Kidney glomerular epithelial cell (primary cell): ENCODE measurements at places on chromosomes 5 and 9.

- DNase-seq: no peak
Observed at GRCh38 chr5:147756566-147756965, 26.0 kb downstream of the JAKMIP2 start.

DNA sequence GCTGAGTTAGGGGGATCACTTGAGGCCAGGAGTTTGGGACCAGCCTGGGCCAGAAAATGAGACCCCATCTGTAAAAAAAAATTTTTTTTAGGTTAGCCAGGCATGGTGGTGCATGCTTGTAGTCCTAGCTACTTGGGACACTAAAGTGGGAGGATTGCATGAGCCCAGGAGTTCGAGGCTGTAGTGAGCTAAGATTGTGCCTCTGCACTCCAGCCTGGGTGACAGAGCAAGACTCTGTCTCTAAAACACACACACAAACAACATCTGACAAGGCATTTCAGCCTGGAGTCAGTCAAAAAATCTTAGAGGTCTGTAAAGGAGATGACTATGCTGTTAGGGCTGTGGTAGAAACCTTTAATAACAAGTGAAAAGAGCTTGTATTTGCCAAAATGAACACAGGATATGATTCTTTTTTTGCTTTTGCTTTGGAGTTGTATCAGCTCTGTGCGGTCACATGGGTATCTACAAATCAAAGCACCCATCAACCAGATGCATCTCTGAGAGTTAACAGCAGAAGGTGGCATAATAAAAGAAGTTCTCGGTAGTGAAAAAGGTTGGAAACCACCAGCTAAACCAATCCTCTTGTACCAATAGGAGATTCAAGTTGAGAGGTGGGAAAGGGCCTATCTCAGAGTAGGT, 3.6 kb upstream of the PSMD5 start:
- DNase-seq: no peak

DNA sequence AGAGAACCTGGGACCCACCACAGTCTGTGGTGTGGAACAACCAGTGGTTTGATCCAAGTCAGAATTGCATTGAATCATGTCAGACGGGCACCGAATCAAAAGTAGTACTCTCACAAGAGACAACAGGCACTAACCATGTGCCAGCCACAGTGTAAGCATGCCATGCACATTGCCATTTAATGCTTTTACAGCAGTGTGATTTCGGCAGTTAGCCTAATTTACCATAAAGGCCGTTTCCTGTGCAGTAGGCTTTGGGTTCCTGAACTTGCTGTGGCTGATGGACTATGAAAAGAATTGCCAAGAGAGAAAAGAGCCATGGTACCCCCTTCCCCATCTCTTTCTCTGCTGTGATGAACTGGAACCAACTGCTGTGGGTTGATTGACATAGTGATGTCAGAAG, 540.6 kb downstream of the EBF1 start:
- DNase-seq: no peak

DNA sequence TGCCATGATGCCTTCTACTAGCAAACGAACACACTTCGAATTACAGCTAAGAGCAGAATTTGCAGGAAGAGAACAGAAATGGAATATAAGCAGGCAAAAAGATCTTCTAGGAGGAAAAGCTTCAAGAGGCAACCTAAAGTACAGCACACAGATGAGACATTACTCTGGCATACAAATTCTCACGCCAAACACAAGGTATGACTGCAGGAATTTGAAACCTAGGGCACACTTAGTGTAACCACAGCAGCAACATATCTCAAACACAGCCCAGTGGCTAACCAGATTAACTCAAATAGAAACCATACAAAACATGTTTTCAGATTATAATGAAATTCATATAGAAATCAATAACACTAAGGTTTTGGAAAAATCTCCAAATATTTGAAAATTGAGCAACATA, 481.0 kb upstream of the RGMB start:
- DNase-seq: no peak

DNA sequence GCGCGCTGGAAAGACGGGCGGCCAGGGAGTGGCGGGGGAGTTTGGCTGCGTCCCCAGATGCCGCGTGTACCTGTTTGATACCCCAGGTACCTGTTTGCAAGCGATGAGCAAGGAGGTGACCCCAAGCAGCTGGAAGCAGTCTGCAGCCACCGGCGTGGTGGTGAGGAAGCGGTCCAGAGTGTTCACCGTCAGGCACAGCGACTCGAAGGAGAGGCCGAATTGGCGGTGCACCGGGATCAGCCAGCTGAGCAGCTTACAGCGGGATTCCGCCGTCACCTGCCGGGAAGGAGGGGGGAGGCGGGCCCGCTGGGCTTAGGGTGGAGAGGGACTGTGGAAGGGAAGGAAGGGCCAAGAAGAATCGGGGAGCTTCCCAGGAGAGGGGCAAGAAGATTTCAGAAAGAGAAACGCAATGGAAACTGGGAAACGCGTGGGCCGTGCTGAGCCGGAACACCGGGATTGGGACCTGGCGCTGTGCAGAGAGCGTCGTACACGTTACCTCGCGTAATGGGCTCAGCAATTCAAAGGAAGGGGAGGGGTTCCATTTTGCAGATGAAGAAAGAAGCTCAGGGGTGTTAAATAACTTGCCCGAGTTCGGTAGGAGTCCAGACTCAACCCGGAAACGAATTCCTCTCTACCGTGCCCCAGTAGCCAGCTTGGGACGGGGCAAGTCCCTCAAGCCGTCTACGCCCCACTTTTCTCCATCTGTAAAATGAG, 980 bp downstream of the CCNO start:
- peak; percentile 27 for DNase-seq

DNA sequence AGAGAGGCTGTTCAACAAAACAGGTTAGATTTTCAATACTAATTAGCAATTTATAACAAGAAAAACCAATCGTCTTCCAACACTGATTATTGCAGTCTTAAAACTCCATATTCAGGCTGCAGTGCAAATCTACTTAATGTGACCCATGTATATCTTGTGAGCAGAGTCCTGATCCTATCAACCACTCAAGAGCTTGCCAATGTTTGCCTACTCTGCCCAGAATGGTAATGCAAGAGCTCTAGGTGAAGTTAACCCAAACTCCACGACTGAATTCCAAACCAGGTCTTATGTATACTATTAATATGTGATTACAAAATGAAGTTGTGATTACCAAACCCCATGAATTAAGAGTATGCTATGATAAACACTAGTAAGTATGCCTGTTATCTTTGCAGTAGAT, 17.1 kb downstream of the EFNA5 start:
- DNase-seq: no peak

GRCh38 chr5:136133922-136134379, 1.3 kb downstream of the SMAD5 start:
- no peak for DNase-seq

DNA sequence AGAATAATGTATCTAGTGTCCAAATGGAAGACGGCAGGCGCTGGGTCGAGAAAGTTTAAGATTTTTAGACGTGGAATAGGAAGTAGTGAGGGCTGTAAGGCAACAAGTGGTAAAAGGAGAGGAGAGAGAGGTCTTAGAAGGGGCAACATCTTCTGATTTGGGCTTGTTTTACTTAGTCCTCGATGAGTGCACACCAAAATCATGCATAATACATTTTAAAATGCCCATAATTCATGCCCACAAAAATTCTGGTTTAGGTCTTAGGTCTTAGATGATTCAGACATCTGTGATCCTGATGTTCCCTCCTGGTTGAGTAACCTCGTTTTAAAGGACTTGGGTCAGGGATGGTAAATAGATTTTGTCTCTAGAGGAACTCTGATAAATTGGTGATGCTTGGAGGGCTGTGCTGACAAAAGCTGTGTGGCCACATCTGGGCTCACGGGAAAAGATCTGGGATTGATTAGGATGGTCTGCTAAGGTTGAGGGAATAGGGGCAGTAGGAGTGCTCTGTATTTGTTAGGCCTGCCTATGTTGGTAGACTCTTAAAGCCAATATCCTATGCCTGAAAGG, 476.3 kb downstream of the CCDC171 start:
- DNase-seq: no peak

- no peak for DNase-seq
Observed at GRCh38 chr5:54453046-54453445, 2.5 kb upstream of the HSPB3 start.

GRCh38 chr5:31054453-31054852, 139.0 kb upstream of the CDH6 start:
- DNase-seq: no peak

GRCh38 chr5:124180875-124181461, 565.5 kb downstream of the ZNF608 start:
- peak; percentile 15 for DNase-seq

- peak; percentile 17 for DNase-seq
Observed at GRCh38 chr9:127170652-127171051, 48.2 kb upstream of the ANGPTL2 start.

DNA sequence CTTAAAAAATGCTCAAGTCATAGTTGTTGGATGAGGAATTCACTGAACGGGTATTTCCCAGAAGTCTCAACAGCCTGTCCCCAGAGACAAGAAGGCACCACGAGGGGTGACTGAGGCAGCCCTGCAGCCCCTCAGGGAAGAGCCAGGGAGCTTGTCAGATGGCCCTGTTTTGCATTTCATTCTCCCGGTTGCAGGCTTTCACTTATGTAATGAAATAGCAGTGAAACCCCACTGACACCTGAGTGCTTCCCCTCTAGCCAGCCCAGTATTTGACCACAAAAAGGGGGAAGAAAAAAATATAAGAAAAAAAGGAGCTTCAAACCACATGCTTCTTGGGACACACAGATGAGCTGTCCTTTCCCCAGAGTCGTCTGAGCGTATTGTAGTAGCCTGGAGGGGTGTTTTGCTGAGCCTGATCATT, 75.3 kb upstream of the IL12B start:
- no peak for DNase-seq

DNA sequence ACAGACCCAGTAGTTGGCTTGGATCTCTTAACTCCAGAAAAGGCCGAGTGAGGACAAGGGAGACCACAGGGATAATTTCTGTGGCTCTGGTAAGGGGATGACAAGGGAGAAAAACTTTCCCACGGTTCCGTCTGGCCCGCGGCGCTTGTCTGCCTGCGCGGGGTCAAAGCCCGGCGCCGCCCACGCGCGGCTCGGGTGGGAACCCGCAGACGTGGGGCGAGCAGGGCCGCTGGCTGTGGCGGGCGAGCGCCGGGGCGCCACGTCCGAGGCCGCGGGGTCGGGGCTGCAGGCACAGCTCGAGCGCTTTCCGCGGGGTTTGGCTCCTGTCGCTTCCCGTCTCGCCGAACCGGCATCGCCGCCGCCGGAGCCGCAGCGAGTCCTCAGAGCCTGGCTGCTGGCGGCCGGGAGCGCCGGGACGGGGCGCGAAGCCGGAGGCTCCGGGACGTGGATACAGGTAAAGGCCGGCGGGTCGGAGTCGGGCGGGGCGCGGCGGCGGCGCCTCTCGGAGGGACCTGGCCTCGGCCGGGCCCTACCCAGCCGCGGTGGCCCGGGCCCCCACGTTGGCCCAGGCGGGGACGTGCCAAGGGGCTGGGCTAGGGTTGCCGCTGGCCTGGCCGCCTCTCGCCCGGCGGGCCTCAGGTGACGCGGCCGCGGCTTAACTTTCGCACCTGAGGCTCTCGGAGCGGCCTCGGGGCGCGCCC, at the start of gene RNF180:
Gene RNF180 (plus strand): TSS at position 344 of the 701 bp plus-strand sequence. CDS start 34,965 bp downstream, outside the sequence.
- DNase-seq: no peak

- no peak for DNase-seq
Observed at GRCh38 chr5:108801301-108801700, 53.6 kb downstream of the FER start.

DNA sequence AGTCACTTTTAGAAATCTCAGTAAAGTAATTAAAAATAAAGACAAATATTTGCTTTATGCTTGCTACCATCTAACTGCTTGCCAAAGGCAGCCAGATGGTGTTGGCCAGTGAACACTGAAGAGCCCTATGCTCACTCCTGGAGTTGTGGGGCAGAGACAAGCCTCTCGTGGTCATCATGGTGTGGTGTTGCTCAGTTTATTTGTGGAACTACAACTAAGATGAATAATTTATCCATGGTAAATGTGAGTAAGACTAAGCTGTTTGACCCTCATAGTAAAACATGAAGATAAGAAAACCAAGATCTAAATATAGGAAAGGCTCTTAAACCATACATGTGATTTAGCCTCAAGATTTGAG, 100.7 kb downstream of the PDE8B start:
- DNase-seq: no peak

DNA sequence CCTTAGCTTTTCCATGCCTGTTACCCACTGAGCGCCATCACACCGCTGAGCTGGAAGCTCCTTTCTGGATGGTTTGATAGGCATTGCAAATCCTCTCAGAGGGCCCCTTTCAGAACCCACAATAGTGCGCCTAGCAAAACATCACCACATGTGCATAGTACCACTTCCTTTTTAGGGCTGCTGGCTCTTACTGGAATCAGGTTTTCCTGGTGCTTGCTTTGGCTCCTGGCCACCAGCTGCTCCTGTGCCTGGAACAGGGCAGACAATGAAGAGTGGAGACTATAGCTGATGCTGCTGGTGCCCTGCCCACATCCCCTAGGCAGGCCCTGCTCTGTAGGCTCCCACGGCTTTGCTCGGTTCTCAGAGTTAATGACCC, 163.6 kb upstream of the SEMA6A start:
- no peak for DNase-seq

DNA sequence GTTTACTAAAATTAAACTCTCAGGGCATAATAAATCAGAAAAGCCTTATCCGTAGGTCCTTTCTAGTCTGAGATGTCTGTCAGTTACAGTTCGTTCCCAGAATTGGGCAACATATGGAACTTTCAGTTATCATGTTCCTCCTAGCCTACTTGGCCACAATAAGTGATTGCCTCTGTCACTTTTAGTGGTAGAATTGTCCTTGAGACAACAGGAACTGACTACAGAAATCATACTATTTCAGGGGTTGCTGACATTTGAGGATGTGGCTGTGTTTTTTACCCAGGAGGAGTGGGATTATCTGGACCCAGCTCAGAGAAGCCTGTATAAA, 956 bp downstream of the ZNF189 start:
- no peak for DNase-seq

GRCh38 chr5:118270526-118270925, 717.8 kb downstream of the DTWD2 start:
- DNase-seq: no peak

GRCh38 chr9:133754187-133754586, 16.0 kb upstream of the SARDH start:
- no peak for DNase-seq

GRCh38 chr9:5820425-5820824, 12.5 kb downstream of the ERMP1 start:
- no peak for DNase-seq

- DNase-seq: no peak
Observed at GRCh38 chr9:7456377-7456776, 343.2 kb downstream of the DMAC1 start.

- no peak for DNase-seq
Observed at GRCh38 chr5:24819841-24820240, 175.1 kb upstream of the CDH10 start.

DNA sequence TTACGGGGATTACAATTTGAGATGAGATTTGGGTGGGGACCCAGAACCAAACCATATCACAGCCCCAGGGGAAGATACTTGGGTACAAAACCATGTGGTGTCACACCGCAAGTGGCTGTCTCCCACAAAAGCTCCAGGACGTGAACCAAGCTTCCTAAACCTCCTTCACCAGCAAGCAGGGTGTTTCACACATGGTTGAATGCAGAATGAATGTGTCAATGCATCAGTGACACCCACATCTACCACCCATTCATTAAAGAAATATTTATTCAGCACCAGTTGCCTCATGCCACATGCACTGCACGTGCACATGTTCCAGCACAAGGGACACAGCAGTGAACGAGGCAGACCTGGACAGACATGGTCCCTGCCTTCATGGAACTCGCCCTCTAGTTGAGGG, 70.9 kb upstream of the SPOCK1 start:
- DNase-seq: peak; percentile 17

- no peak for DNase-seq
Observed at GRCh38 chr9:16542290-16542689, 328.2 kb downstream of the BNC2 start.
